ENCODE measurements at places on chromosomes 12 and 14.

DNA sequence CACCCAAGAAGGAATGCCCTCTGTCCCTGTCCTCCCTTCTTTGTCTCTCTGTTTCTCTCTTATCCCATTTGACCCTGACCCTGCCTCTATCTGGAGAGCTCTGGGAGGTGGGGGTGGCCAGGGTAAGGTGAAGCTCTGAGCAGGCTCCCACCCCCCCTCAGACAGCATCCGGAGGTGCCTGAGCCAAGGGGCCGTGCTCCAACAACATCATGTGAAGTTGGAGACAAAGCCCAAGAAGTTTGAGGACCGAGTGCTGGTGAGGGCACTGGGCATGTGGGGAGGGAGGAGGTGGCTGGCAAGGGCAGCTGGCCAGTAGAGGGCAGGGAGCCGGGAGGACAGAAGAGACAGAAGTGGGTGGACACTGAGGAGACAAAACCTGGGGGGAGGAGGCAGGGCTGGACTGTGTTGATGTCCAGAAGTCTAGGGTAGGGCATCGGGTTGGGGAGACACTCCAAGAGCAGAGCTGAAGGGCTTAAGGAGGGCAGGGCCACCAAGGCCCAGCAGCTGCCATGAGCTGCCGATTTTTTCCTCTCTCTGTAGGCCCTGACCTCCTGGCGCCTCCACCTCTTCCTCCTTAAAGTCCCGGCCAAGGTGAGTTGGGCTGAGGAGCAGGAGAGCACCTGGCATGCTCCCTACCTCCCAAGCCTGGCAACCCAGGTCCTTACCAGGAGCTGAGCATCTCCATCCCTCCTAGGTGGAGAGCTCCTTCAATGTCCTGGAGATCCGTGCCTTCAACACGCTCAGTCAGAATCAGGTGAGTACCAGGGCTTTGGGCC lies 1.9 kb downstream of the CARMIL3 start:
- no peak for DNase-seq

DNA sequence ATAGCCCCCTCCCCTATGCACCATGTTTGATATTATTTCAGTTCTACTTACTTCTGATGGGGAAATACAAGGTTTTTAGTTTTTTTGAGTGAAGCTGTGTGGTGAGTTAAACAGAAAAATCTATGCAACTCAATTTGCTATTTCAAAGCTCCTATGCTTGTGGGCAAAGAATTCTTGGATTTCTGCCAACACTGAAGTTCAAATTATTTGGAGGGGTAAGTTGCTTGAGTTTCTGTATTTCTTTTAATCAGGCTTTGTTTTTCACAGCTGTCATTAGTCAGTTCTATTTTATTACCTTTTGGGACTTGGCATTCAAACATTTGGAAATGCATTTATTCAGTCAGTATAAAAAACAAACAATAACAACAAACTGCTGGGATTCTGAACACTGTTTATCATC lies 407.5 kb upstream of the MGAT4C start:
- DNase-seq, result no peak

DNA sequence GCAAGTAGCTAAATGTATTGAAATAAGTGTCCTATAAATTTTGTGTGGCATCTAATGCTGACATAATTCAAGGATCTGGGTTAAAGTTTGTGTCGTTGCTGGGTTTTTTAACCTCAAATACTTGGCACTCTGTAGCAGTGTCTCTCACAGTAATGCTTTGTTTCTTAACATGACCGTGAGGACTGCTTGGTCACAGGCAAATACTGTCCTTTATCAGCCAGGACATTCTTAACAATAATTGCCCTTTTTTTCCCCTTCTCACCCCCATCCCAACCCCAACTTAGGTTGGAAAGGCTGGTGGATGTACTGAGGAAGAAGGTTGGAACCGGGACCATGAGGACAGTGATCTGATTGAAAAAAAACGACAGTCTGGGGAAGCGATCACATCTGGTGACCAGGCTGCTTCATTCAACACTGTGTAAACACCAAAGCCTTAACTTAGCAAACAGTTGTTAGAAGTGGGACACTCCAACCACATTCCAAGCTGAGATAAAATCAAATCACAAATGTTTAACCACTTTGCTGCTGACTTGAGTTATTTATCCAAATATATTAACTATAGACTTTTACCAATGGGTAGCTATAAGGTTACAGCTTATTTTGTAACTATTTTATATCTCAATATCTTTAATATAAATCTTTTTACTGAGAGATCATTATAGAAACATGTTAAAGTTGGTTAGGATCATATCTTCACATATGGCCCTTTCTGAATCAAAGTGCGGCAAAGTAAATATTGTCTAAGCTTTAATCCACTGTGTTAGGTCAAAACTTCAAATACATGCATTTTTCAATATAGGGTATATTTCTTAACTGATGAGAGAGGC lies 48.2 kb downstream of the FOXA1 start:
- peak; percentile 86 for DNase-seq

DNA sequence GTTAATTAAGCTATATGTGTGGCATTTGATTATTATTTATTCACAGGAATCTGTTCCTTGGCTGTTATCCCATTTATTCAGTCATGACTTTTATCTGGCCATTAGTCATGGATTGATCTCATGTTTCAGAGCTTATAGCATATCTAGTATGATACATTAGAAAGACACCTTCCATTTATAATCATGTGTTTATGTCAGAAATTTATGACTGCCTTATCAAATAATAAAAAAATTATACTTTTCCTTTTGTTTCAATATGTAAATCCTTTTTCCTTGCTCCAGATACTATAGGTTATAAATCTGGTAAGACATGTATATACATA lies 248.0 kb upstream of the PDE3A start:
- no peak for DNase-seq

DNA sequence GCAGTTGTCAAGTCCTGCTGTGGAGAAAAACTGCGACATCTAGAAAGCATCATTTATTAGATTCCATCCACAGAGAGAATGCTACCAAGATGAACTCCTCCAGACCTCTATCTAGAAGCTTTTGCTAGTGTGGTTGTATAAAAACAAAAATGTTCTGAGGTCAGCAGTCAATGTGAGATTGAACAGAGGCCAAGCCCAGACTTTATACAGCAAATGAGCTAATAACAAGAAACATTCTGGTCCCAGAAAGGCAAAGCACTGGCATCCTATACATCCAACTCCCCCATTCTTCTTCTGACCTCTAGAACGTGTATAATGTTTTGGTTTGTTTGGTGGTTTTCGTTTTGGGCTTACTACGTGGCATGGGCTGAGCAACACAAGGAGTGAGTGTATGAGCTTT lies 26.7 kb upstream of the RIN3 start:
- DNase-seq, result no peak

GRCh38 chr14:90061685-90062126 lies at the start of gene KCNK13:
KCNK13 (plus strand) TSS chr14:90061994; CDS start chr14:90062206, 212 bp downstream.
- DNase-seq, result no peak

DNA sequence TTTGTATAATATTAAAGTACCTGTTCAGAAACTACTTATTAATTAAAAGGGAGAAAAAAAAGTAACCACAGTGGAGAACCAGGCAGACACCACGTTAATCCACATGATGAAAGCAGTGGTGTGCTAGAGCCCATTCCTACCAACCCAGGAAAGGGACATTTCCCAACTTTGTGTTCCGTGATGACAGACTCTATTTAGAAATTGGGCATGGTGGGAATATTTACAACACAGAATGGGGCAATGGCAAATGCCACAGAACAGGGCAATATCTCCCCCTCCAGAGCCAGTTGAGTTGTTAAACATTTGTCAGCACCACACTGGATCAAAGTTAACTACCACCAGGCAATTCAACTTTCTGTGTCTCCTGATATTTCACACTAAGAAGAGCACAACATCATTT lies 1.2 kb upstream of the HIGD1C start:
- no peak for DNase-seq

DNA sequence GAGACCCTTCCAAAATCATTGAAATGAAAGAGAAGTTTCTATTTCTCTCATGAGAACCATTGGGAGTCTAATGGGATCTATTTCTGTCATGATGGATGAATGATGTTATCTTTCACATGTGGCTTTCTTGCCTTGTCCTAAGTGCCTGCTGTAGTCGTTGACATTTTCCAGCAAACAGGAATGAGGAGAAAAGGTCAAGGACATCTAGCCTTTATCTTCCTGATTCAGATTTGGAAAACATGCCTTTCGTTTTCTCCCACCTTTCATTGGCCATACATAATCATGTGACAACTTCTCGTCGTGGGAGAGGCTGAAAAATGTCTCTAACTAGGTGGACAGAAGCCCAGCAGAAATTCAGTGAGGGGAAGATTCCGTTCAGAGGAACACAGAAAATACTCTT lies 94.5 kb downstream of the PCNX1 start:
- DNase-seq, result no peak

GRCh38 chr12:62934239-62934798 lies 631 bp downstream of the PPM1H start:
- DNase-seq, result peak; percentile 64

GRCh38 chr14:70926235-70926830 lies 19.1 kb downstream of the PCNX1 start:
- no peak for DNase-seq

- DNase-seq, result no peak
These were observed 449.5 kb downstream of the BCAT1 start for GRCh38 chr12:24499151-24500146.

All from HT-29 (cell line).